OCI-LY7 (cell line): ENCODE measurements at places on chromosomes 13 and 19. TPM values are rescaled to one million over a fixed set of nuclear protein-coding genes. Genes with fewer than 3 reads are reported as not detected.

DNA sequence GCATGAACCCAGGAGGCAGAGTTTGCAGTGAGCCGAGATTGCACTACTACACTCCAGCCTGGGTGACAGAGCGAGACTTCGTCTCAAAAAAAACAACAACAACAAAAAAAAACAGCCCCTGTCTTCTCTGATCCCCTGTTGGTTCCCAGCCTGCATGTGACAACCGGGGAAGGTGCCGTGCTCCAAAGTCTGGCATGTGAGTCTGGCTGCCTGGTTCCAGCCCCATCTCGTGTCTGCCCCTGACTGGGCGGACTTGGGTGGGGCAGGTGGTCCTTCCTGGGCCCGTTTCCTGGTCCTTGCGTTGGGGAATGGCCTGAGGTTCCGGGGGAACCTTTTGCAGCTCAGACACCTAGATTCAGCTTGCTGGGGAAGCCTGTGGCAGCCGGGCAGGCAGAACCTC lies 50.5 kb downstream of the DNM2 start:
- DNase-seq, result no peak

ELSPBP1 gene
- not detected in 2 replicates for total RNA-seq

URAD gene
- total RNA-seq, result not detected in 2 replicates

GRCh38 chr19:57701625-57702024 lies 7.4 kb downstream of the ZNF154 start:
- no peak for DNase-seq

DNA sequence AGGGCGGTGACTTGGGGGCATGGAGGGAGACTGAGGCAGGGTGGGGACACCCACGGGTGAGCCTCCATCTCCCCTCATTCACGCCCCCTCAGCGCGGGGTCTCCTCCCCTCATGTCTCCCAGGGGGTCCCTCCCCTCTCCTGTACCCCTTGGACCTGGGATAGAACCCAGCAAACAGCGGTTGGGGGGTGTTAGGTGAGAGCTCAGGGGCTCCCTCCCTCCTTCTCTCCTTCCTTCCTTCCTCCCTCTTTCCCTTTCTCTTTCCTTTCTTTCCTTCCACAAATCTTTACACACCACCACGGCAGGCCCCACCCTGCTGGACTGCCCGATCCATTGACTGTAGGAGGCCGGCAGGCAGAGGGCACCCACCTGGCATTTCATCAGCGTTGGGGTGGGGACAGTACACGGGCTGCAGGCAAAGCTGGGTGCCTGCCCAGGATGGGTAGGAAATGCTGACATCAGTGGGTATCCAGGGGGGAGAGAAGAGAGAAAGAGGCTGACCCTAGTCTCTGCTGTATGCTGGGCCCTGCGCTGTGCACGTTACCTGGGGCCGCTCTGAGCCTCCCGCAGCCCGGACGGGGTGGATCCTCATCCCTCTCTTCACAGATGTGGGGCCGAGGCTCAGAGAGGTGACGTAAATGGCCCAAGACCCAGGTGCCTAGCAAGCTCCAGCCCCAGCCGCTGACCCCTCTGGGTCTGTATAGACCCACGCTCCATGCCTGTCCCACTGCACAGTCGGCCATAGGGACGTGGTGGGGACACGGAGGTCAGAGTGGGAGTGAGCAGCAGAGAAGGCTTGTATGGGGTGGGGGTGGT lies 3.5 kb downstream of the SSC5D start:
- no peak for DNase-seq

CASP14 gene
- not detected in 2 replicates for total RNA-seq

GRCh38 chr13:100675661-100676129 lies 1.1 kb upstream of the TMTC4 start:
- no peak for DNase-seq

ADAMTSL5 gene
- 0.34 TPM in 1 of 2 replicates, not detected in the other for total RNA-seq

SHC2 gene
- total RNA-seq, result 0.48 and 0.65 TPM in 2 replicates

DNA sequence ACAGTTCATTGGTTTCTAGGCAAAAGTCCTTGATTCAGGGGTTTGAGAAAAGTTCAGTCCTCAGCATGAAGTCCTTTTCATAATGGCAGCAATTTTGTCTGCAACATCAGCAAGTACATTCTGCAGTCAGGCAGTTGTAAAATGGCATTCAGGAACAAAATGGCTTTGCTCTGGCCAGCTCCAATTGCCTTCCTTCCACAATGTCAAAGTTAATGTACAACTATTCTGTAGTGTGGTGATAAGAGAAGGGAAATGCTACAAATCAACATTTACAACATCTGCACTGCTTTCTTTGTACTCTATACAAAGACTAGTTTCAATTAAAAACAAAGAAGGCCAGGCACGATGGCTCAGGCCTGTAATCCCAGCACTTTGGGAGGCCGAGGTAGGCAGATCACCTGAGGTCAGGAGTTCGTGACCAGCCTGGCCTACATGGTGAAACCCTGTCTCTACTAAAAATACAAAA lies 1.8 kb upstream of the NEK3 start:
- DNase-seq, result no peak

GRCh38 chr13:89721216-89721615 lies 1626.3 kb upstream of the MIR17HG start:
- no peak for DNase-seq

P2RY11 gene
- total RNA-seq, result 31.1 and 43.3 TPM in 2 replicates

DNA sequence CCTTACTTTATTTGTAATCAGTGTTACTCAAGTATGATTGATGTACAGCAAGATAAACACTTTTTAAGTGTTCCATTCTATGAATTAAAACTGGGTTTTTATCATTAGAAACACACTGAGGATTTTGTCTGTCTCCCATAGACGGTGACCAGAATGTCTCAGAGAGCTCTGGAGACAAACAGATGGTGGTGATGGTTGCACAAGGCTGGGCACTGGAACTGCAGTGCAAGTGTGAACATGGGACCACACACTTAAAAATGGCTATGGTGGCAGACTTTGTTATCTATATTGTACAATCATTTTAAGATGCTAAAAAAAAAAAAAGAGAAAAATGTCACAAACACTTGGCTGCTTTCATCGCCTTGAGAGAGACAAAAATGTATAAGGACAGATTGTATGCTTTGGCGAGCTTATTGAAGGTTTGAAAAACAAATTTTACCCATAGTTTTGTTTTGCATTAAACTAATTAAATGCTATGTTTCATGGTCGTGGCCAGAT lies 273.0 kb downstream of the SHISA2 start:
- peak; percentile 39 for DNase-seq

GARIN5A gene
- total RNA-seq, result 0.59 and 1.00 TPM in 2 replicates

- no peak for DNase-seq
Observed at GRCh38 chr13:97977982-97978381, 24.5 kb downstream of the IPO5 start.

DNA sequence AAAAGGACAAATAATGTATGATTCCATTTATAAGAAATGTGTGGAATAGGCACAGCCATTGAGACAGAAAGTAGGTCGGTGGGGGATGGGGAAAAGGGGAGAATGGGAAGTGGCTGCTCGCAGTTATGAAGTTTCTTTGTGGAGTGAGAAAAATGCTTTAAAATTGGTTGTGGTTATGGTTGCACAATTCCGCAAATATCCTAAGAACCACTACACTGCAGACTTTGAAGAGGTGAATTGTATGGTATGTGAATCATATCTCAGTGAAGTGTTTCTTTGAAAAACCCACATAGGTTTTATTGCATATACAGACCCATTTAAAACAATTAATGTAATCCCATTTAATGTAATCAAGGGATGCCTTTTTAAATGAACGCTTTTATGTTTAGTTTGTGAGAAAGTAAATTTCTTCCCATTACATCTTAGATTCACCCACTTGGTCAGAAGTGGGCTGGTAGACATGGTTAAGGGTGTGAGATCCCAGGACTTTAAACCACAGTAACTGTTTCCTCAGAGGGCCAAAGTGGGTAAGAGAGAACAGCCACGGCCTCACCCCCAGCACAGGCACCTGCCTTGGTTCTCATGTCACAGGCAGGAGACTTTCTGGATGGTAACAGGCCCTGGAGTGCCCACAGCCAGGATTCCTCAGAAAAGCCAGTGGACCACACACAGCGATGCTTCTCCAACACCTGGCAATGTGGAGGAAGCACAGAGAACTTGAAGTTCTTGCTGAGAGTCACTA lies 119.3 kb upstream of the GJB6 start:
- DNase-seq, result no peak

DNA sequence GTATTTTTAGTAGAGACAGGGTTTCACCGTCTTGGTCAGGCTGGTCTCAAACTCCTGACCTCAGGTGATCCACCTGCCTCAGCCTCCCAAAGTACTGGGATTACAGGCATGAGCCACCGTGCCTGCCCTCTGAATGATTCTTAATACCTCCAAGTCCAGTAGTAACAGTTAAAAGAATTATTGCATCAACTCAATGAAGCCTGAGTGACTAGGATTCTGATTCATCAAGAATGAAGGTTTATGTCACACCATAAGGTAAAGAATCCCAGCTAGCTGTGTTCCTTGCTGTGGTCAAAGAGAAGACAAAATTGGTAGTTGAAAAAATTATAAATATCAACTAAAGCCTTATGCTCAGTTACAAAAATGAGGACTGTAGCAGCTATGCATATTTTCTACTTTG lies 81.2 kb upstream of the ABCC4 start:
- no peak for DNase-seq

DNA sequence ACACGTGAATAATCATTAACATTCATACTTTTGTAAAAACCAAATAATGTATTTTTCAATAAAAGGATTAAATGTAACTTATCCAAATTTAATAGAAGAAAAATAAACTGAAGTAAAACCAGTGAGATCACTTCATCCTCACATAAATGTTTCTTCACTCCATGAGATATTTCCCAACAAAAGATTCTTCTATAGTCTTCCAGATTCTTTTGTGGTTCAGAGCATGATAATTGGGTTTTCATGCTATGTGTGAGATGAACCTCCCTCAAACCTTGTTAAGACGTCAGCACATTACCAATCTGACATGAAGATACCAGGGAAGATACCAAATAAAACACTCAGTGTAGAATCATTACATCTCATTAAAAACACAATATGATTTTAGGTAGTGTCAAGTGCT lies 62.9 kb upstream of the OXGR1 start:
- no peak for DNase-seq

PCSK4 gene
- 13.0 and 15.7 TPM in 2 replicates for total RNA-seq

DNA sequence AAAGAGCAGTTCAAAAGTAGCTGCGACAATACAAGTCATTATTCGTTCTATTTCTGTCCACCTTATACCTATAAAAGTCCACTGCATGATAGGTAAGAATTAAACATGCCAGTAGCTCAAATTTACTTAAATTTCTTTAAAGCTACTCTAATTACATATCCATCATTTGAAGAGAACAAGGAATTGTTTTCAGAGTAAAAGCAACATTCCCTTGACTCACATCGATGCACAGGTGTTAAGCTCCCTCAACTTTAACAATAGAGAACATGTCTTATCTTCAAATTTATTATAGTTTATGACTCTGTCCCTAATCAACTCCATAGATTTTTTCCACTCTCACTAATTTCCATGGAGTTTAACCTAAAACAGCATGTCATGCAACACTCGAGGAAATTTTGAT lies 157.5 kb upstream of the ATXN8OS start:
- no peak for DNase-seq

NOVA2 gene
- 0.19 and 0.30 TPM in 2 replicates for total RNA-seq

DNA sequence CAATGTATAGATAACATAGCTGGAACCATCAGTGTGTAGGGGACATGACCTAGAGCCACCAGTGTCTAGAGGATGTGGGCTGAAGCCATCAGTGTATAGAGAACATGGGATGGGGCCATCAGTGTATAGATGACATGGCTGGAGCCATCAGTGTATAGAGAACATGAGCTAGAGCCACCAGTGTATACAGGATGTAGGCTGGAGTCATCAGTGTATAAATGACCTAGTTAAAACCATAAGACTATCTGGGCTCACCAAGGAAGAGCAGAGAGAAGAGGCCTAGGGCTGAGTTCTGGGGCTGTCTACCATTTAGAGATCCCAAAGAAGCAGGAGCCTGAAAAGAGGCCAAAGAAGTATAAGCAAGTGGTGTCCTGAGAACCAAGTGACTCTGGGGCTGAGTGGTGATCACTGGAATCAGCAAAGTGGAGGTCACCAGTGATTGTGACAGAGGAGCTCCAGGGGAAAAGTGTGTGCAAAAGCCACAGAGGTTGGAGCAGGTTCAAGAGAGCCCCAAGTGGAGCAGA lies 41.0 kb downstream of the RFX2 start:
- no peak for DNase-seq

SULT2A1 gene
- not detected in 2 replicates for total RNA-seq

GRCh38 chr13:50451609-50452008 lies 391.9 kb downstream of the DLEU7 start:
- no peak for DNase-seq

GRCh38 chr13:71831716-71832115 lies 35.3 kb downstream of the DACH1 start:
- DNase-seq, result no peak
